ENCODE measurements at places on chromosomes 7 and 10.

DNA sequence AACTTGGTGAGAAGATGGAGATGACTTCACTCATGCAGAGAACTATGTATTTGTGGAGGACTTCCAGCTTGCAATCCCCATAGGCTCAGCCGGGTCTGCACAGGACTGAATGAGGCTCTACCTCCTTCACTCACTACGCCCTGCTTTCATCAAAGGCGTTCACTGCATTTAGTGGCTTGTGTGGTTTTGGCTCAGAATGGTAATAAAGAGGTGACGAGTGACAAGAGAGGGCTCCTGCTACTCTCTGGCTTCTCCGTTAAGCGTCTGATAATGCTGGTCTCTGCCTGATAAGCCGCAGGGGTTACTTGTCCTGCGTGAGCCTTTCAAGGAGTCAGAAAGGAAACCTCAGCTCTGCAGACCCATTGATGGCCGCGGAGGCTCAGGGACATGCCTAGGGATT, 343.4 kb downstream of the PRPF18 start:
- no peak for DNase-seq

DNA sequence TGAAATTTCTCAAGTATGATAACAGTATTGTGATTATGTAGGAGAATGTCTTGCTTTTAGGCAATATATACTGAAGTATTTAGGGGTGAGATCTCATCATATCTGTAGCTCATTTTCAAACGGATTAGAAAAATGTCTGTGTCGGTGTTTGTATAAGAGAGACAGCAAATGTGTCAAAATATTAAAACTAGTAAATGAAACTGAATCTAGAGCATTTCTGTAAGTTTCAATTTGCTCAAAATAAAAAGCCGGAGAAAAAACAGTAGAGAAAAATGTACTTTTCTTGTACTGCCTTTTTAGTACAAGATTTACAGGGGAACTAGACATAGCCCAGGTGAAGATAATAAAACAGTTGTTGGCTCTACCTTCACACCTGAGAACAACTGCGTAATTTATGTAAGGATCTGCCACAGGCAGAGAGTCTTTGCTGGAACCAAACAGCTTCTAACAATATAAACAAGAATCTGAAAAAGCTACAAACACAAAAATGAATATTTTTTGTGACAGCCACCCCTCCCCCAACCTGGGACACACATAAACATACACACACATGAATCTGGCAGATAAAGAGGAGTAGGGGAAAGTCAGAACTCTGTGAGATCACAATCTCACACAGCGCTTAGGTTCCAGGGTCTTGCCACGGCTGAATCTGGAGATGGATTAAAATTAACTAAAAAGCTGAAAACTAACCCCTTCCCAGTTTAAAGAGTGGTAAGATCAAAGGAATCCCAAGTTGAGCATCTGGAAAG, 153.3 kb downstream of the AVL9 start:
- DNase-seq: no peak

GRCh38 chr7:111138586-111138985, 47.7 kb downstream of the LRRN3 start:
- DNase-seq: no peak

DNA sequence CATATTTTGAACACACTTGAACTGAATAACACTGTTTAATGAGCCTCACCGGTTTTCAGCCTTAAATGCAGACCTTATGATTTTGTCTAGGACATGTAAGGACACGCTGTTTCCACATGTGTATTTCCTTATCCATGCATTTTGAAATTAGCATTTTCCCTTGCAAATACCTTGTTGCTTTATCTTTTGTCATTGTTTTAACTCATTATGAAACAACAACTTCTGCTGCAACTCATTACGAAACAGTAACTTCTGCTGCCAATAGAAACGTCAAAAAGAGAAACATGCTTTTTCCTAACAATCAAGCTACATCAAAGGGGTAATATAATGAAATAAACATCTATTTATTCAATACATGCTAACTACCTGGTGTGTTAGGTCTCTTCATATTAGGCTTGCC, 322.0 kb downstream of the AGMO start:
- no peak for DNase-seq

- DNase-seq: no peak
Measured at GRCh38 chr10:11125004-11125403, 107.3 kb downstream of the CELF2 start.

DNA sequence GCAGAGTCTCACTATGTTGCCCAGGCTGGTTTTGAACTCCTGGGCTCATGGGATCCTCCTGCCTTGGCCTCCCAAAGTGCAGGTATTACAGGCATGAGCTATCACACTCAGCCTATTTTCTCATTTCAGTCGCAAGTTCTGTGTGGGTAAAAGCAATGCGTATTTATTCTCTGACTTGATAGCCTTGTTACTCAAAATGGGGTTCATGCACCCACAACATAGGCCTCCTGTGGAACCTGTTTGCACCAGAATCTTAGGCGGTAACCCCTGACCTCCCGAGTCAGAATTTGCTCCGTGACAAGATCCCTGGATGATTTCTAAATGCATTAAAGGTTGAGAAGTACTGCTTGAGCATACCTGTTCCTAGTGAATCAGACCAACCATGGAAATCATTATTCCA, 7.3 kb downstream of the IL2RA start:
- DNase-seq: no peak

GRCh38 chr10:118356628-118357027, 14.5 kb upstream of the FAM204A start:
- DNase-seq: no peak

DNA sequence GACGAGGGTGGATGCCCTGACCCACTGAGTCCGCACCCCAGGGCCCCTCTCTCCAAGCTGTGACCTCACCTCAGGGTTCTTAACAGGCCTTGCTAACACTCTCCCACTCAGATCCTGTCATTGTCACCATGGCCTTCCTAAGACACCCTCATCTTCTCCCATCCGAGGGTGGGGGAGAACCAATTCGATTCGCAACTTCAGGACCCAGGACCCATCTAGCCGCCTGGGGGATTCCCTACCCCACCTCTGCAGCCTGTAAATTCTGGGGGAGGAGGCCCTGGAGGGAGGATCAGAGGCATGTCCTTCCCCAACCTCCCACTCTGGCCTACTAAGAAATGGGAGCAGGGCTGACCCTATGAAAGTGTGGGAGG, 17.4 kb downstream of the TRIM8 start:
- DNase-seq: no peak

DNA sequence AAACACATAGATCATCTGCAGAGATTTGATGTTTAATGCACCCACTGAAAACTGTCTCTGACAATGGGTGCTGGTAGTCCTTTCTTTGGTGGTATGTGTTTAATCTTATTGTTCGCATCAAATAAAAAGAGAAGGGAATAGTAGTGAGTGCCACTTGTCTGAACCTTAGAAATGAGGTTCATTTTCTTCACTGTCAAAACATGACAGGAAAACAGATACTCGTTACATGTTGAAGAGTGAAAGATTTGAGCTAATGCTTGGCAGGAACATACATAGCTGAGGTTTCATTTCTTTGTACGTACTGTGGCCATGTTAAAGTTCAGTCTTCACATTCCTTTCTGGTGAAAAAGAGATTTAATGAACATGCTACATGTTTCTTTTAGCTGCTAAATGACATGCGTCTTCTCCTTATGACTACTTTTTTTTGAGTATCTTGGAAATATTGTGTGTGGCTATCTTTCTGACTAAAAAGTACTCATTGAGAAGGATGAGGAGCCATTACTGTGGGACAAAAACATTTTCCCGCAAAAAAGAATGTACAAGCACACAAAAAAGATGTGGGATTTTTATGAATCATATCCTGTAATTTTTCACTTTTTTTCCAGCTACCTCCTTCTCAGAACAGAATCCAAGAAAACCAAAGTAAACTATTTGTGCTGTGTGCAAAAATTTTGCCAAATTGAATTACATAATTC, 108.0 kb downstream of the TWIST1 start:
- no peak for DNase-seq

DNA sequence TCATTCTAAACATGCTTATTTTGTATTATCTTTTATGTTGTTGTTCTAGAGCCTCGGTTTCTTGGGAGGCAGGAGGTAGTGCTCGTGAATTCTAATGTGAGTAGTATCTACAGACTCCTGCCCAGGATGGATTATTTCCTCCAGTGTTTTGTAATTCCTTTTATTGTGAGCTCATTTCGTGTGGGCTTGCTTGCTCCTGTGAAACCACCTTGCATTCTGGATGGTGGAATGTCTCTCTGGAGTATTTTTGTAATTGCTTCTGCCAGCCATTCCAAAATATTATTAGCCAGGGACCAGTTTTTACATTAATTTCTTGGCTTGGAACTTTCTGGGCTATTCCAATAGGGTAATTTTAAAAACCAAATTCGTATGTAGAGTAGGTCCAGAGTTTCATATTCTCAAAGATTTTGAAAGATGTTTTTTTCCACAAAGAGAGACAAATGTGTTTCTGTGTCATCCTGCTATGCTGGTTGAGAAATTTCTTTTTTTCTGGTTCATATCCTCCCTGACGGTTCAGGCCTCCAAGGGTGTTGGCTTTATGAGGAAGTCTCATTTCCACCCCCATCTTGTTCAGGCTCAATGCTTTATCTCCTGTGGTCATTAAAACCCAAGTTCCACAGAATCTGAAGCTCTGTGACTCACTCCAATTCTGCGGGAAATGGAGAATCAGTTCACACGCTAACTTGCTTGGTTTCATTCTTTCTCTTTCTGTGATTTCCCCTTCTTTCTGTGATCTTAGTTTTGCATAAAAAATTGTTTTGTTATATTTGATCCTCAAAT, 41.7 kb upstream of the CALD1 start:
- DNase-seq: no peak

- DNase-seq: no peak
Measured at GRCh38 chr7:9776900-9777299, 1196.8 kb upstream of the PHF14 start.

GRCh38 chr7:137386966-137387365, 43.4 kb upstream of the PTN start:
- DNase-seq: no peak

DNA sequence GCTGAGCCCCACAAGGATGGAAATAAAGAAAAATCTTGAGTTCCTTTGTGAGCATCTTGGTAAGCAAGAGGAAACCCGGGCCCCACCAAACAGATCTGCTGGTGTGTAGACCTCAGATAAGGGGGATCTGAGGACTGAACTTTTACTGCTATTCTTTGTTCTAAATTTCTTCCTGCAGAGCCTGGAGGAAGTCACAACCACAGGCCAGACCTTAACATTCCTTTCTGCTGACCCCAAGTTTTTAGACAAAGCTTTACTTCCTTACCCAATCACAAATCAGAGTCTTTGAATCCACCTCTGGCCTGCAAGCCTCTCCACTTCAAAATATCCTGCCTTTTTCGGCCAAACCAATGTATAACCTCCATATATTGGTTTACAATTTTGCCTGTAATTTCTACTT, 352.6 kb upstream of the AUTS2 start:
- no peak for DNase-seq

DNA sequence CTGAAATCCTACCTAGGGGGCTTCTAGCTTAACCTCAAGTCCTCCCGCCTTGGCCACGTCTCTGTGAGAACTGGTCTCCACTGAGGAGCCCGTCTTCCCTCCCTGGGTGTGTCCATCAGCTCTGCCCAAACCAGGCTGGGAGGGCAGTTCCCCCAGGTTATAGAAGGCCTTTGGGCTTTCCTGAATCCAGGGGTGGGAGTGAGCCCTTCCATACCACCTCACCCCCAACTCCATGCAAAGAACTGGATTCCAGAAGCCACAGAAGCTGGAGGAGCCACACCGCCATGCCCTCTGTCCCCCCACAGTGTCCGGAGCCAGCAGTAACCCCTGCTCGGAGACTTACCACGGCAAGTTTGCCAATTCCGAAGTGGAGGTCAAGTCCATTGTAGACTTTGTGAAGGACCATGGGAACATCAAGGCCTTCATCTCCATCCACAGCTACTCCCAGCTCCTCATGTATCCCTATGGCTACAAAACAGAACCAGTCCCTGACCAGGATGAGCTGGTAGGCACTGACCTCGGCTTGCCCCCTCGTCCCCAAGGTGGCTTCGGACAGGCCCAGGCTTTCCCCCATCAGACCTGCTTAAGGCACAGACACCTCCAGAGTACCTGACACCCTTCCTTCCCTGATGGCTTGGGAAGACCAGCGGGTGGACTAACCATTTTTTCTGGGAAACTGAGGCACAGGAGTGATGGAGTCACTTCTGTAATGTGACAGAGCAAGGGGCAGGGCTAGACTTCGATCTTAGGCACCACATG, 4.7 kb downstream of the CPA1 start:
- DNase-seq: no peak

GRCh38 chr7:107712896-107713295, 31.0 kb upstream of the CBLL1 start:
- no peak for DNase-seq

GRCh38 chr7:154698726-154699291, 304.1 kb downstream of the PAXIP1 start:
- no peak for DNase-seq

GRCh38 chr7:127650847-127651555, 993 bp upstream of the SND1 start:
- no peak for DNase-seq

- no peak for DNase-seq
Measured at GRCh38 chr7:13165854-13166253, 478.4 kb downstream of the ARL4A start.

- no peak for DNase-seq
Measured at GRCh38 chr7:20595971-20596370, 19.5 kb upstream of the ABCB5 start.

DNA sequence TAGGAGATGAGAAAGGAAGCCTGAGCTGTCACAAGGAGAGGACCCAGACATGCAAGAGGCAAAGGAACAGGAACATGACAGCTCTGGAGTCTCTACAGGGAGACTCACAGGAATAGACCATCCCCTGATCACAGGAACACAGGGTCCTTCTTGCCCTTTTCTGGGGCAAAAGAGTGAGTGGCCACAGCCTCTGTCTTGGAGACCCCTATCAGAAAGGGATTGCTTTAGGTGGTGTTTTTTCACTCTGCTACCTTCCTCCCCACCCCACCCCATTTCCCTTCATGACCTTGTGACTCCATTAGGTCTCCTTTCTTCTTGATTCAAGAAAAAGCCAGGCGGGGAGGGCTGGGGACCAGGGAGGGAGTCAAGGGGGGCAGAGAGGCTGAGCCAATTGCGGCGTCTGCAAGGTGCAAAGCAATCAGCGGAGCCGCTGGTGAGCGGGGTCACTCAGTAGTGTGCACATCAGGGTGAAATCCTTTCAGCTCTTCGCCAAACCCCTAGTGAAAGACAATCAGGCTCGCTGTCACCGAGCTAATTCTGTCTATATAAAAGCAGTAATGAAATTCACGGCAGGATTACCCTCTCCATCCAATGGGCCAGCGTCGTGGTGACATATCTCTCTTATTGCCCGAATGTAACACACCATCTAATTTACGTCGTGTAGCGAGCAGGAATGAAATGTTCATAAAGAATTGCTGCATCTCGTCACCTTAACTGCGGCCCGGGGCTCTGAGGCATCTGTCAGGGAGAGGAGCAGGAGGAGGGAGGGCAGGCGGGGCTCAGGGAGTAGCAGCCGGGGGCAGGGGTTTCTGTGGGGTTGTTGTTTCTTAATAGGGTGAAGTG, 31.5 kb upstream of the BTRC start:
- no peak for DNase-seq

All from stimulated activated CD8-positive, alpha-beta memory T cell treated with anti-CD3 and anti-CD28 coated beads, Interleukin-4, amount 100 ng/mL, for 4 hours (primary cell).